CD4-positive, alpha-beta T cell treated with Interferon alpha-2 for 1 hour (primary cell): ENCODE measurements at places on chromosomes 16 and 17.
A peak's percentile ranks its signal among the peaks of the same experiment; 100 is the strongest.

DNA sequence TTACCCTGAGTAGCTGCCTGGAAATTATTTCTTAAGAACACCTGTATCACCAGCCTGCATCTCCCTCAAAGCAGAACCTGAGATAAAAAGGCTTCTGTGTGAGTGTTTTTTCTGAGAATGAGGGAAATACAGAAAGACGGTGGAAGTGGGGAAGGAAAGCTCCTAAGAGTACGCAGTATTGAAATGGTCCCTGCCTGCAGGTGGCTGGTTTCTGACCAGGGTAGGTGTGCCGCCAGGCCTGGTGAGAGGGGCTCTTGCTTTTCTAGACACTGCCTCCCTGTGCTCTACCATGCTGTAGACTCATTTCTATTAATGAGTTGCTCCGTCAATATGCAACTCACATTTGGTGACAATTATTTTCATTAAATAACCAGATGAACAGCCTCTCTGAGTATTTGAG, 201.7 kb downstream of the MAP2K4 start:
- no peak for DNase-seq

- no peak for DNase-seq
Observed at GRCh38 chr16:73951481-73951880, 345.1 kb upstream of the PSMD7 start.

- DNase-seq = peak; percentile 25
Observed at GRCh38 chr17:60102632-60103096, 23.9 kb upstream of the HEATR6 start.

DNA sequence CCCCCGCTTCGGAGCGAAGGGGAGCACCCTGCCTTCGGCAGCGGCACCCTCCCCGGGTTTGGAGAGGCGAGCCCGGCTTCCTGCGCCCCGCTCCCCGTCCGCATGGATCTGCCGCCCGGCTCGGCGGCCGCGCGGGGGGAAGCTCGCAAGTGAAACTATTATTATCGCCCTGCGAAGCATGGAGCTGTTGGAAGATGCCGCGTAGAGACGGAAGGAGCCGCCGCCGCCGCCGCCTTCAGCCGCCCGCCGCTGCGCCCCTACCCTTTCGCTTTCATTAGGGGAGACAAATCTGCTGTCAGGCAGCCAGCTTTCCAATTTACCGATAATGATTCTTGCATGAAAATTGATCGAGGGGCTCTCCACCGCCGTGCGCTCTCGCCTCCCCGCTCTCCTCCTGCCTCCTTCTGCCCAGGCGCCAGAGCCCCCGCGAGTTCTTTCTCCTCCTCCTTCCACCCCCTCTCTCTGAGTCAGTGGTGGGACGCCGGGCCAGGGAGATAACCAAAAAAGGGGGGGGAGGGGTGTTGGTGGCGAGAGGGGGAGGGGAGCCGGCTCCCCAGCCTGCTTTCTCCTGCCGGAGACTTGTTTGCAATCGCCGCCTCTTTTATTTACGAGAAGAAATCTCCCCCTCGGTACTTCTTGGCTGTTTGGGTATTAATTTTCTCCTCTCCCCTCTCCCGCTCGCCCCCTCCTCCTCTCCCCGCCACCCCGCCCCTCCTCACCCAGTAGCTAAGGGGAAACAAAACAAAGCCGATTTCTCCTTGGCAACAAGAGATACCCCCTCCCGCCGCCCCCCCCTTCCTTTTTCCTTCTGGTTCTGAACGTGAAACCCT, 58.0 kb upstream of the GSE1 start:
- DNase-seq = peak; percentile 72

DNA sequence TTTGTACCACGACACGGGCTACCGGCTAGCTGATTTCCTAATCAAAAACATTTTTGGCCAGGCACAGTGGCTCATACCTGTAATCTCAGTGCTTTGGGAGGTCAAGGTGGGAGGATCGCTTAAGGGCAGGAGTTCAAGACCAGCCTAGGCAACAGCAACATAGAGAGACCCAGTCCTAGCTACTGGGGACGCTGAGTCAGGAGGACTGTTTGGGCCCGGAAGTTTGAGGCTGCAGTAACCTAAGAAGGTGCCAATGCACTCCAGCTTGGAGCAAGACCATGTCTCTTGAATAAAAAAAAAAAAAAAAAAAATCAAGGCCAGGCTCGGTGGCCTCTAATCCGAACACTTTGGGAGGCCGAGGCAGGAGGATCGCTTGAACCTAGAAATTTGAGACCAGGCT, 49.8 kb downstream of the UBE2G1 start:
- no peak for DNase-seq

DNA sequence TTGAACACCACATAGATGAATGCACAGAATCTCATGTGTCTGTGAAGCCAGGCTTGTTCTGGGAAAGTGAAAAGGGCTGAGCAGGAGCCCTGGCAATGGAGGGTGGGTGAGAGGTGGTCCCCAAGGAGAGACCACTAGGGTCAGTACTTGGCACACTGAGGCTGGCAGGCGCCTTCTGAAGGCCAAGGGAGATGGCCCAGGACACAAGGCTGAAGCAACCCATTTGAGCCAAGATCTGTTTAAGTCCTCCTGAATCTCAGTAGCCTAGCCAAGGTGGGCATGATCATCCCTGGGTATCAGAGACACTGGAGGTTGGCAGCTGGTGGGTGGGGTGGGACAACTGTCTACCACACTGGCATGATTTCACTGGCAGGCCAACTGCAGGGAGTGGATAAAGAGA, 1741.2 kb downstream of the TP53TG3F start:
- no peak for DNase-seq

- no peak for DNase-seq
Observed at GRCh38 chr16:52554334-52554733, 7.4 kb upstream of the TOX3 start.

DNA sequence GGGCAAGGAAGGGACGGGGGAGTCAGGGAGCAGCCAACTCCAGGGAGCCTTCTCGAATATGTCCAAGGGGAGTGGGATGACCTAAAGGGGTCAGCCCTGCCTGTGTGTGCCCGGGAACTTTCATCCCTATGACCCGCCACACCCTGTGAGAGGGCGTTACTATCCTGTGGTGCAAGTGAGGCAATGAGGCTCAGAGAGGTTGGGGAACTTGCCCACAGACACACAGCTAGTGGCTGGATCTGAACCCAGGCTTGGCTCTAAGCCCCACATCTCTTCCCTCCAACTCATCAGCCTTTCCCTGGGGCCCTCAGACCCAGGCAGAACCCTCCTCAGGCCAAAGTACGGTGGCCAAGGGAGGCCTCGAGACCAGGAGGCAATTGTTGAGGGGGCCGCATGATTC, 23.2 kb downstream of the JUP start:
- DNase-seq = no peak

GRCh38 chr17:32497431-32498205, 10.8 kb downstream of the CDK5R1 start:
- DNase-seq = no peak

- no peak for DNase-seq
Observed at GRCh38 chr17:16880121-16880842, 91.6 kb downstream of the TNFRSF13B start.

DNA sequence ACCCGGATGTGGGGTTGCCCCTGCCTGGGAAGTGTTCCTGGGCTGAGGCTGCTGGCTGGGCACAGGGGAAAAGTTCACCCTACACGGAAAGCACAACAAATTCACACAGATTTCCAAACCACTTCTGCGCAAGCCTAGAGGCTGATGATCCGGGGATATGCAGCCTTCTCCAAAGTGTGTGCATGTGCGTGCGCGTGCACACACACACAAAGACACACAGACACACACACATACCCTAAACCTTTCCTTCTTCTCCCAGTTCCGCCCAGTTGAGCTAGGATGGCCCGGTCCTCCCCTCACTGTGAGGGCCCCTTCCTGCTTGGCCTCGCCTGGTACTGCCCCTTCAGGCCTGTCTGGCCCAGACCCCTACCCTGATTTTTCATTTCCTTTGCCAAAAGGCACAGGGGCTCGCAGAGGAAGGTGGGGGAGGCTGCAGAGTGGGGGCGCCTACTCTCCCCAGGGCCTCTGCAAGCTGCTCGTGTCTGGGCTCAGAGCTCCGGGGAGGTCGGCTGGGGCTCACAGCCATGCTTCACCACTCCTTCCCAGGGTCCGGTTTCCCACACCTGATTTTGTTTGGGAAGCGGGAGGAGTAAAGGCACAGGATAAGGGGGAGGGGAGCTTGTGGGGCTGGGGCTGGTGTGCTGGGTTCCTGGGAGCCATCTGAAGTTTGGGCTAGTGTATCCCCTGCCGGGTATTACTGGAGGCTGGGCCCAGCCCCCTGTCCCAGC, 144.7 kb downstream of the ENGASE start:
- no peak for DNase-seq

DNA sequence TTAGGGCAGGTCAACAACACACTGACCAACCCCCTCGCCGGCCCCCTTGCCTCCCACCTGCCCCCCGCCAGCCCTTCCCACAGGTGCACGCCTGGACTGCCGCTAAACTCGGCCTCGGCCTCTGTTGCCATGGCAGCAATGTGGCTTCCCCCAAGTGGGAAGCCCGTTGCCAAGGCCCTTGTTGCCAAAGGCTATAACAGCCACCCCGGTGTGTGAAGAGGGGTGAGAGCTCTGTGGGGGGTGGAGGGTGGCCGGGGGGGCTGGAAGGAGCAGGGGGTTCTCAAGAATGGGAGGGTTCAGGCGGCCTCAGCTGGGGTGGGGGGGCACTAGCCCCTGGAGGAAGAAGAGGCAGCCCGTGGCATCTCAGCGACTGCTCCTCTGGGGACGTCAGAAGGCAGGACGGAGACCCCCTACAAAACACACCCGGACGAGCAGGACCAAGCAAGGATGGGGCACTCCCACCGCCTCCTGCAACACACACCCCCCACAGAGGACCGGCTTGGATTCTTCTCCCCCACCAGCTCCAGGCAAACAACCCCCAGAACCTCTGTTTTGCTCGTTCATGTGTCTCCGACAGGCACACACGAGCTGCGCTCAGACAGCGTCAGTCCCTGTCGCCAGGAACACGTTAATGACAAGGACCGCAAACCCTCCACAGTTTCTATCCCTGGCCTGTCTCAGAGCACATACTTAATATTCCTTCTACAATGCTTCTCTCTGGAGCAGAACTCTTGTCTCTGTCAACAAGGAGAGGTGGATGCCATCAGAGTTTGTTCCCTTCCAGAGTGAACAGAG, 55.7 kb downstream of the ABR start:
- no peak for DNase-seq
